Germinal center (tissue), 1 donor: ENCODE measurements at places on chromosomes 11 and 22.

- no peak for DNase-seq
Measured at GRCh38 chr22:20514658-20515406, 7.4 kb downstream of the MED15 start.

- DNase-seq: no peak
Measured at GRCh38 chr22:38631724-38632123, 24.5 kb downstream of the FAM227A start.

GRCh38 chr11:122214567-122214966 lies 98.6 kb upstream of the BLID start:
- no peak for DNase-seq

GRCh38 chr11:60929764-60930163 lies 5.5 kb downstream of the TMEM132A start:
- no peak for DNase-seq

DNA sequence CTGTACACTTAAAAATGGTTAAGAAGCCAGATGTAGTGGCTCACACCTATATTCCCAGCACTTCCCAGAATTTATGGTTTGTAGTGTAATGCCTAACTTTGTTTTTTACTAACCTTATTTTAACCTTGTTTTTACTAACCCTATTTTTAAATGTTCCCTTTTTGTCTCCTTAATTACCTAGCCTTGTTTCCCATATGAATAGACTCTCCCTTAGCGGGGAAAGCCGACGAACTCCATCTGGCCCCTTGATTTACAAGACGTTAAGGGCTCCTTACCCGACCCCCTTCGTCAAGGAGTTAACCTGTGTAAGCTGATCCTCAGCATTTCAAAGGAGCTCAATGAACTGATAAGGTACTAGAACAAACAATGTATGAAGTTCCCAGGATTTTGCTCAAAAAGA lies 17.1 kb downstream of the APOBEC3H start:
- DNase-seq: no peak

DNA sequence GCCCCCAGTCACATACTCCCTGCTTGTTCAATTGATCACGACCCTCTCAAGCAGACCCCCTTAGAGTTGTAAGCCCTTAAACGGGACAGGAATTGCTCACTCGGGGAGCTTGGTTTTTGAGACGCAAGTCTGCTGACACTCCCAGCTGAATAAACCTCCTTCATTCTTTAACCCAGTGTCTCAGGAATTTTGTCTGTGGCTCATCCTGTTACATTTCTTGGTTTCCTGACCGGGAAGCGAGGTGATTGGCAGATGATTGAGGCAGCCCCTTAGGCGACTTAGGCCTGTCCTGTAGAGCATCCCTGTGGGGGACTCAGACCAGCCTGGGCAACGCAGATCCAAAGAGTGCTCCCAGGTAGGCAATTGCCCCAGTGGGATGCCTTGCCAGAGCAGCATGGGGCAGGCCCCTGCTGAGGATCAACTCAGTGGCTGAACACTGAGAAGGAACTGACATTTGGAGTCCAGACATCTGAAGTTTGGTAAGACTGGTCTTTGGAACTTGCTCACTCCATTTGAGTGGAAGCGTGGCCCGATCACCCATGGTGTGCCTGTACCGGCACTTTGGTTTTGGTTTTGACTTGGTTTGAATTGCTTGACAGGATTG lies 51.5 kb downstream of the NEU3 start:
- DNase-seq: no peak
